ENCODE measurements at places on chromosomes 12 and 14.

GRCh38 chr12:69765515-69765914 lies 26.9 kb downstream of the RAB3IP start:
- DNase-seq = no peak

DNA sequence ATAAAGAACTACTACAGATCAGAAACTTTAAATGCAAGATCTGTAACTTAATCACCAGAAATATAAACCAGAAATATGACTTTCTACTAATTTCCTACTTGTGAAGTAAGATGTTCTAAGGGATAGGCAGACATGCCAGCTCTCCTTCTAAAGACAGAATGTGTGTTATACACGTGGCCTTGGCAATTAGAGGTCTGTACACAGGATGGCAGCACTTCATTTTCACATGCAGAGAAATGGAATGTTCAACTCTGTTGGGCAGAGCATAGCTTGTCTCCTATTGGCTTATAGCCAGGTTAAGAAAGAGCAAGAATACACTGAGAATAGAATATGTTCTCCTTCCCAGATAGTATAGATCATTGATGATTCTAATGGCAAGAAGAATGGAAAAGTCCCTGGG lies 403.8 kb downstream of the DAD1 start:
- no peak for DNase-seq

DNA sequence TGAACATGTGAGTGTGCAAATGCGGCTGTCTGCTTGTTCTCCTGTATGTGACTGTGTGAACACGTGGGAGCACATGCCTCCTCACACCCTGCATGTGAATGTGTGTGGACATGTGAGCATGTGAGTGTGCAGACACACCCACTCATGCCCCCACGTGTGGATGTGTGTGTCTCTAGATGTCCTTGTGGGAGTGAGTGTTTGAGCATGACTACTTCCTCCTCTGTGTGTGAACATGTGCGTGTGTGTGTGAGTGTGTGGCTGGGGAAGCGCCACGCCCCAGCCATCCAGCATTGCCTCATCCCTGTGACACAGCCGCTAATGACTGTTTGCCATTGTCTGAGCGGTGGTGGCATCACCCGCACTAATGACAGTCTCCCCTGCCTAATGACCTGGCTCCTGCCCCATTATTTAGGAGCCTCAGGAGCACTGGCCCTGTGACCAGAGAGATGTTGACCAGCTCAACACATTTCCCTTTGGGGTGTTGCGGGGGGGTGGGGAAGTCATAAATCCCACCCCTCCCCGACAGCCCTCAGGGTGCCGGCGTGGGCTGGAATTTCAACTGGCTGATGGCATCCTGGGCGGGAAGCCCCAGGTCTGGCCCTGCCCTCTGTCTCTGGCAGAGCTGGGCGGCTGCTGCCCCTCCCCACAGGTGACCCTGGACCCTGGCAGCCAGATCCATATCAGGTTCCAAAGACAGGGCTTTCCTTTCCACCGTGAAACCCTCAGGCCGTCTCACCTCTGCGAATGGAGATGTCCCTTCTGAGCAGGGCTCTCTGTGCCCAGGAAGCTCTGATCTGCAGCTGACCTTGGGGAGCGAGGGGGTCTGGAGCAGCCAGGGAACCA lies 11.5 kb upstream of the KRT80 start:
- DNase-seq = peak; percentile 9

DNA sequence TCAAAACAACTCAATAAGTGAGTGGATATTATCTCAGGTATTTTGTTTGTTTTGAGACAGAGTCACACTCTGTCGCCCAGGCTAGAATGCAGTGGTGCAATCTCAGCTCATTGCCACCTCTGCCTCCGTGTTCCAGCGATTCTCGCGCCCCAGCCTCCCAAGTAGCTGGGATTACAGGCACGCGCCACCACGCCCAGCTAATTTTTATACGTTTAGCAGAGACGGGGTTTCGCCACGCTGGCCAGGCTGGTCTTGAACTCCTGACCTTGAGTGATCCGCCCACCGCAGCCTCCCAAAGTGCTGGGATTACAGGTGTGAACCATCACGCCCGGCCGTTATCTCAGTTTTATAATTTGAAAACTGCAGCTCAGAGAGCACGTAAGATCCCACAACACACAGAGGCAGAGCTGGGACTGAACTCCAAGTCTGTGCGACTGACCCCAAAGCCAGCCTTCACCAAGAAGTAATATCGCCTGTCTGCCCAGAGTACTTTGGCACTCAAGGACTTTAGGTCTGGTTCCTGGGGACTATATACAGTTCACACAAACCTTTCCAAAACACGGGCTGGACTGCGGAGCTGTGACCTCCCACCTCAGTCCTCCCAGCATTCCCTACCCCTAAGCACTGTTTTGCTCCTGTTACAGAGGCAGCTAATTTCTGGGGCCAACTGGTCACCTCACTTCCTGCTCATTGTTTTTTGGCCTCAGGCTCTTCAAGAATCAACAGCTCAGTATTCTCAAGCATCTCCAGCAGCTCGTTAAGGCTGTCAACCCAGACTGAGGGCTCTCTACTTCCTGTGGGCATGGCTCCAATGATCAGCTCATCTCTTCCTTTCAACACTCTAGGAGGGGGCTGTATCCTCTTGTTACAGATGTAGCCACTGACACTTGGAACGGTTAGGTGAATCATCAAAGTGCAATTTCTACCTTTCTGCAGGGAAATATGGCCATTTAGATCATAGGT lies 22.5 kb downstream of the TESC start:
- no peak for DNase-seq

GRCh38 chr12:121352682-121353018 lies 439 bp upstream of the ANAPC5 start:
- no peak for DNase-seq

- DNase-seq = peak; percentile 78
Measured at GRCh38 chr12:49777800-49778748, 36.7 kb downstream of the TMBIM6 start.

GRCh38 chr14:56539862-56540261 lies 39.7 kb upstream of the TMEM260 start:
- DNase-seq = no peak

DNA sequence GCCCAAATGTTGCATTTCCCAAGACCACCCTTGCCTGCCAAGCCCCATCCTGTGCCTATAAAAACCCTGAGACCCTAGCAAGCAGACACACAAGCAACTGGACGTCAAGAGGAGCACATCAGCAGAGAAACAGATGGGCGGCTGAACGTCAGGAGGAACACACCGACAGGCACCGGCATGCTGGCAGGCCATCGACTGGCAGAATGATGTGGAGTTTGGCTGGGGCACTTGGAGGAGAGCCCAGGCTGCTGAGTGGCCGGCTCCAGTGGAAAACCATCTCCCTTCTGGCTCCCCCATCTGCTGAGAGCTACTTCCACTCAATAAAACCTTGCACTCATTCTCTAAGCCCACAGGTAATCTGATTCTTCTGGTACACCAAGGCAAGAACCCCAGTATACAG lies 130.1 kb downstream of the SLC41A2 start:
- no peak for DNase-seq

GRCh38 chr12:116442946-116443345 lies 116.2 kb upstream of the MAP1LC3B2 start:
- DNase-seq = no peak

GRCh38 chr14:42000450-42000849 lies 393.8 kb downstream of the LRFN5 start:
- DNase-seq = no peak

DNA sequence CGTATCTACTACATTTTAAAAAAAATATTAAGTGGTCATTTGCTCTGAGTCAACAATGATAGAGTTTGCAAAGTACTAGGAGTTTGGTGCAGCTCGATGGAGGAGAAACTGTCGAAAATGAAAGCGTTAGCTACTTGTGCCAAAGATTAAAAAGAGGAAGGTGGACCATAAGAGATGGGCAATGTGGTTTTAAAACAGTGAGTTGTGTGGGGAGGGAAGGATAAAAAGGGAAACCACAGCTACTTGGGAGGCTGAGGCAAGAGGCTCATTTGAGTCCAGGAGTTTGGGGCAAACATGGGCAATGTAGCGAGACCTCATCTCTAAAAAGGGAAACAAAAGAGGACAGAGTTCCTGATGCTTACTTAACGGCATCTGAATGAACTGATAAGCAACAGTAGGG lies 18.2 kb upstream of the STRAP start:
- DNase-seq = no peak

- DNase-seq = no peak
Measured at GRCh38 chr12:9509464-9510161, 98.1 kb downstream of the KLRB1 start.

- DNase-seq = no peak
Measured at GRCh38 chr12:77294016-77294415, 228.6 kb upstream of the E2F7 start.

DNA sequence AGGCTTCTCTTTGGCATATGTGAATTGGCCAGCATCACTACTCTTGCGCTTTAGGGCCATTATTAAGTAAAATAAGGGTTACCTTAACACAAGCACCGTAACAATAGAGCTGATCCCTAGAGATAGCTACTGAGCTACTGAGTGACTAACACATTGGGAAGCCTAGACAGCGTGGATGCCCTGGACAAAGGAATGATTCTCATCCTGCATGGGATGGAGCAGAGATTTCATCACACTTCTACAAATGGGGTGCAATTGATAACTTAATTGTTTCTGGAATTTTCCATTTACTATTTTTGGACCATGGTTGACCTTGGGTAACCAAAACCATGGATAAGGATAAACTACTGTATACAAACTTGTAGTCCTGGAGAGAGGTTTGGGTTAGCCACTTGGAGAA lies 57.1 kb downstream of the FBXO34 start:
- no peak for DNase-seq

DNA sequence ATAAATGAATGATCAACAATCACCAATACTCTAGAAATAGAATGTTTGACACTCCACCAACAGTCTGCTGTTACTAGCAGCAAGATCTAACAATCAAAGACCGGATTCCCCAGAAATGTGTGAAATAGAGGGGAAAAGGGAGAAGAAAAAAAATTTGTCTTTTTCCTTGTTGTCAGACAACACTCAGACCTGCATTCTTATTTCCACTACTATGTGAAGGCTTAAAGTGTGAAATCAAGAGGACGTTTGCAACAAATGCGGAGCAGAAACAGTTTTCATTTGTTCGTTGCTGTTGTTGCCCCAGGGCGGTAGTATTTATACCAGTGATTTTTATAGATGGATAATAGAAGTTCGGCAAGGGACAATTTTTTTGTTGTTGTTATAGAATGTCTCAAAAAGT lies 9.2 kb downstream of the NKX2-1 start:
- DNase-seq = no peak

- DNase-seq = no peak
Measured at GRCh38 chr14:63933110-63933509, 80.3 kb downstream of the SYNE2 start.

DNA sequence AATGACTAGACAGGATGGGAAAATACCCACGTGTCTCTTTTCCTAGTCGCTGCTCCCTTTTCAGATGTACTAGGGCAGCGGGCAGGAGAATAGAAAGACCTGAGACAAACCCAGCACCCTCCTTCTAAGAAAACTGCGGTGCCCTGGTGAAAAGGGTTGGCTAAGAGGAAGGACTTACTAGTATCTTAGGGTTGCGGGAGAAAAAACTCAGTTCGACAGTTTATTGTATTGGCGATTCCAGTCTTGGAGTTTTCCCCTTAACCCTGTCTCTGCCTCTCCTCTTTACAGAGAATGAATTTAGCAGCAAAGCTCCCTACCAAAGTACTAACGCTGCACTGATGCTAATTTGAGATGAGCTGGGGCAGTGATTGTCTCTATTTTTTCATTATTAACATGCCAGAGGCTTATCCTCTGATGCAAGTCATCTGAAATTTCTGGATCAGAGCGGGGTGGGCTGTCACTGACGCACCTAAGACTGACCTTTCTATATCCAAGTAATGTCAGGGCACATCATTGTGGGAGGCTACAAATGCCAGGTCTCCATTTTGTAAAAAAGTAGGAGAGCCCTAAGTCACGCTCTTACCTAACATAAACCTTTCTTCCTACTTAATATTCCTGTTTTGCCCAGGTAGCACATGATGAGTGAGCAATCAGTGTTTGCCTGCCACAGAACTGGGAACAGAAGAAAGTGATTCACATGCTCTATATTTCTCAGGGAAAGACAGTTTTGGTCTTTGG lies 916 bp upstream of the PAWR start:
- DNase-seq = no peak

GRCh38 chr14:64830961-64831360 lies 48.7 kb downstream of the SPTB start:
- DNase-seq = no peak

DNA sequence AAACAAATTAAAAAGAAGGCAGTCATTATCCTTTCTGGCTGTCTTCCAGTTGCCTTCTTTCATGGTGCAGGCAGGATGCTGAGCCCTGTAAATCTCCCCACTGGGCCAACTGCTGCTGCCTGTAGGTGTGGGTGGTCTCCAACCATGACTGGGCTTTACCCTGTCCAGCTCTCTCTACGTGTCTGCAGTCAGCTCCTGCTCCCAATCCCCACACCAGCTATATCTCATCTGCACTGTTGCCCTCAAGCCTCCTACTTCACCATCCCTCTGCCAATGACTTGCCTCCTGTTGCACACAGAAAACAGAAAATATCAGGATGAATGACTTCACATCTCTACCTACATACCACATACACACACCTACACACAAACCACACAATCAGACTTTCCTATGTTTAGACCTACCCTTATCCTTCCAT lies 39.7 kb upstream of the PSMA6 start:
- DNase-seq = no peak

DNA sequence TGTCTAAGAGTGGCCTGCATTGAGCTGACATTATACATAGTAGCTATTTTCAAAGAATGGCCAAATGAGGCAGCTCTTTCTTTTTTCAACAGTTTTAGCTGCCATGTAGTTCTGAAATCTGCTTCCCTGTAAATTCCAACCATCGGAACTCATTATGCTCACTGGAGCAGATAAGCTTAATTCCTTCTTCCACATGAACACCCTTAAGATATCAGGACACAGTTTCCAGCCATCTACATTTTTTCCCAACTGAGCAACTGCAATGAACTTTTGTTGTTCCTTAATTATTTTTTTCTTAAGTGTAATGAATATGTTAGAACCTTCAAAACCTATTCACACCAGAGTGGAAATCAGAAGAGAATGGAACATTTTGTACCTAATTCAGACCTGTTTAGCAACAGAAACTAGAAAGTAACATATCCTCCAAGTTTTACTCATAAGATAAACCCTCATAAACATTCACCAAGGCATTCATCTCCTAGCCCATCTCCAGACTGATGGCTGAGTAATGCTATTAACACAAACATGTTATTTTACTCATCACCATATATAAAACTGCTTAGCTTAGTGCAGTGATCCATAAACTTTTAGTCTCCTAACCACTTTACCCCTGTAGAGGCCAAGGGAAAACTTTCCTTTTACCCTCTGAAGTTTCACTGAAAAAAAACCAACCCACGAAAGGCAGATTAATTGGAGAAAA lies 296.1 kb upstream of the SYT1 start:
- no peak for DNase-seq
